ENCODE measurements at places on chromosomes 7 and 10. TPM values are rescaled to one million over a fixed set of nuclear protein-coding genes. Genes with fewer than 3 reads are reported as not detected.

NCF1 gene
- not detected for total RNA-seq

GHRHR gene
- not detected for total RNA-seq

PVRIG gene
- total RNA-seq: not detected

ADAM12 gene
- total RNA-seq: 0.26 TPM

TBX20 gene
- total RNA-seq: not detected

DYDC2 gene
- not detected for total RNA-seq

GNAT3 gene
- not detected for total RNA-seq

CARD11 gene
- total RNA-seq: 0.33 TPM

WIPF3 gene
- 0.50 TPM for total RNA-seq

ZNF425 gene
- 4.4 TPM for total RNA-seq

SAP25 gene
- total RNA-seq: 2.0 TPM

GCK gene
- not detected for total RNA-seq

SYPL1 gene
- total RNA-seq: 101 TPM

NEUROG3 gene
- not detected for total RNA-seq

GALNT17 gene
- not detected for total RNA-seq

TUBB8 gene
- not detected for total RNA-seq

KLF14 gene
- not detected for total RNA-seq

BLVRA gene
- 24.7 TPM for total RNA-seq

DNAJB6 gene
- total RNA-seq: 151 TPM

MYL7 gene
- 31.0 TPM for total RNA-seq

CCDC3 gene
- total RNA-seq: 7.7 TPM

PDGFA gene
- 60.5 TPM for total RNA-seq

ZRANB1 gene
- 19.3 TPM for total RNA-seq

TMEM196 gene
- not detected for total RNA-seq

LBX1 gene
- not detected for total RNA-seq

OPN4 gene
- not detected for total RNA-seq

ZNF804B gene
- not detected for total RNA-seq

COG5 gene
- total RNA-seq: 60.5 TPM

LIPK gene
- total RNA-seq: not detected

AGR2 gene
- 1.0 TPM for total RNA-seq

FGFBP3 gene
- 0.17 TPM for total RNA-seq

CLDN4 gene
- total RNA-seq: 11.7 TPM

WDFY4 gene
- total RNA-seq: not detected

SFTPD gene
- total RNA-seq: not detected

VIPR2 gene
- total RNA-seq: not detected

SLC18A3 gene
- total RNA-seq: not detected

C10orf105 gene
- not detected for total RNA-seq

CALHM1 gene
- not detected for total RNA-seq

ASCC1 gene
- total RNA-seq: 54.5 TPM

H2BK1 gene
- total RNA-seq: not detected

GRID2IP gene
- total RNA-seq: not detected

KIF5B gene
- 146 TPM for total RNA-seq

CFAP69 gene
- total RNA-seq: 1.7 TPM

SLC35B4 gene
- total RNA-seq: 16.3 TPM

CPA2 gene
- 0.17 TPM for total RNA-seq

ACTL6B gene
- not detected for total RNA-seq

CD36 gene
- 0.50 TPM for total RNA-seq

DKK1 gene
- total RNA-seq: 161 TPM

SLC18A2 gene
- total RNA-seq: 0.08 TPM

ST8SIA6 gene
- 0.17 TPM for total RNA-seq

PDE1C gene
- total RNA-seq: 35.8 TPM
